Right lobe of liver (tissue), 6 donors: ENCODE measurements at places on chromosomes 6 and 20.

GRCh38 chr6:44918671-44919296, 409.3 kb upstream of the RUNX2 start:
- DNase-seq, result no peak
- H3K36me3 ChIP-seq, result no peaks in the 10 kb centered on the region
- no peaks in the 10 kb centered on the region for H3K27me3 ChIP-seq
- H3K4me3 ChIP-seq, result no peak overlapping the region
- no peak overlapping the region for H3K27ac ChIP-seq

- peak overlapping the region; percentile 16 for H3K27ac ChIP-seq
- DNase-seq, result no peak
- no peaks in the 10 kb centered on the region for H3K36me3 ChIP-seq
- no peaks in the 10 kb centered on the region for H3K27me3 ChIP-seq
Observed at GRCh38 chr6:167761794-167762258, 64.9 kb upstream of the AFDN start.

DNA sequence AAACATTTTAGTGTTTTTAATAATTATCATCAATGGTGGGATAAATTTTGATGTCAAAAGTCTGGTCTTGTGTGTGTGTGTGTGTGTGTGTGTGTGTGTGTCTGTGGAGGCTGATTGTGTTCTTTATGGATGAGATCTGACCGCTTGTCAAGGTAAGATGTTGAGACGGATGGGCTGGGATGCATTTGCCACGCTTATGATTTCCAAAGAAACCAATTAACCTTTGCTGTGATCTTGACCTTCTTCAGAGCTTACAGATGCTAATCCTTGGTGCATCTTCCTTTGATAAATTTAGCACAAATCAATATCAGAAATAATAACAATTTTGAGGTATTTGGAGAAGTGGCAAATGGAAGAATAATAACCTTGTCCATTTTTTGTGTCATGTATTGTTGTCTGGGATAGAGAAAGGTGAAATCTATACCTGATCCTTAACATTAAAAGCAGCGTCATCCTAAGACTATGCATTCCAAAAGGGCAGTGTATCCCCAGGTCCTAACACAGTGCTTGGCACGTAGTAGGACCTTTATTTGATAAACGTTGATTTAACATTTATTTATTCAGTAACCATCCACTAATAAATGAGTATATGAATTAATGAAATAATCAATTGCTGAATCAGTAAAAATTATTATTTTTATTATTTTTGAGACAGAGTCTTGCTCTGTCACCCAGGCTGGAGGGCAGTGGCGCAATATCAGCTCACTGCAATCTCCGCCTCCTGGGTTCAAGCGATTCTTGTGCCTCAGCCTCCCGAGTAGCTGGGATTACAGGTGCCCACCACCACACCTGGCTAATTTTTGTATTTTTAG, 70.1 kb downstream of the ZDHHC14 start:
- H3K36me3 ChIP-seq, result no peaks in the 10 kb centered on the region
- H3K27ac ChIP-seq, result no peak overlapping the region
- H3K27me3 ChIP-seq, result no peaks in the 10 kb centered on the region
- no peak overlapping the region for H3K4me3 ChIP-seq

DNA sequence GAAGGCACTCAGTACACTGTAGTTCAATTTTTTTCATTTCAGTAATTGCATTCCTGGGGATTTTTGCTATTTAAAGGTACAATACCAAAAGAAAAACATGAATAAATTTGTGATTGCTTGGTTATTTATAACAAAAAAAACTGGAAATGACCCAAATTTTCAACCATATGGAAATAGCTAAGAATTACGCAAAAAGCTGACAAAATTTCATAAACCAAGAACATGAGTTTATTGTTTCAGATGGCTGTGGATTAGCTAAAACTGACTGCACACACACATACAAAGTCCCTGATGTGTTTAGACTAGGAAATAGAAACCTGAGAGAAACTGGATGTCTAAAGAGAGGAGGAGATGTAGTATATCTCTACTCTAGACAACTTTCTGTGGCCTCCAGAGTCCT, 718.4 kb upstream of the CHD6 start:
- no peak for DNase-seq
- H3K27ac ChIP-seq, result no peak overlapping the region
- H3K4me3 ChIP-seq, result no peak overlapping the region
- H3K36me3 ChIP-seq, result no peaks in the 10 kb centered on the region
- no peaks in the 10 kb centered on the region for H3K4me1 ChIP-seq

- H3K27ac ChIP-seq, result no peak overlapping the region
- H3K4me1 ChIP-seq, result no peaks in the 10 kb centered on the region
- no peak for DNase-seq
- no peaks in the 10 kb centered on the region for H3K27me3 ChIP-seq
- peaks cover 7% of the 10 kb centered on the region for H3K36me3 ChIP-seq
Observed at GRCh38 chr6:157080986-157081391, 242.3 kb downstream of the TMEM242 start.

DNA sequence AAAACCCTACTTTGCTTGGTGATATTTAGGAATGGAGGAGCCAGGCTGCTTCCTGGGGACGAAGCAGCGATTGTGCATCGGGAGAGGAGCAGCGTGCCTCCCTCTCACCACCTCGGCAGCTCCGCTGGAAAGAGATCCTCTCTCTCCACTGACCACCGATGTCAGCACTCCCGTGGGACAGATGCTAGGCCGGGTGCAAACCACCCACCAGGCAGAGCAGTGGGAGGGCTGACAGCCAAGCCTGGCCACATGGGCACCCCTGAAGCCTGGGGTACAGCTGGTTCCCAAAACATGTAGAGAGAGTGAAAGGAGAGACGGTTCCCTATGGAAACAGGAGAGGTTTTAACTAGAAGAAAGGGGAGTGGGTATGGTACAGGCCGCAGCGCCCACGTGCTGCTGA, 220.0 kb downstream of the ANKRD60 start:
- no peak overlapping the region for H3K27ac ChIP-seq
- no peaks in the 10 kb centered on the region for H3K36me3 ChIP-seq
- no peak for DNase-seq
- H3K27me3 ChIP-seq, result no peaks in the 10 kb centered on the region
- no peak overlapping the region for H3K4me3 ChIP-seq

DNA sequence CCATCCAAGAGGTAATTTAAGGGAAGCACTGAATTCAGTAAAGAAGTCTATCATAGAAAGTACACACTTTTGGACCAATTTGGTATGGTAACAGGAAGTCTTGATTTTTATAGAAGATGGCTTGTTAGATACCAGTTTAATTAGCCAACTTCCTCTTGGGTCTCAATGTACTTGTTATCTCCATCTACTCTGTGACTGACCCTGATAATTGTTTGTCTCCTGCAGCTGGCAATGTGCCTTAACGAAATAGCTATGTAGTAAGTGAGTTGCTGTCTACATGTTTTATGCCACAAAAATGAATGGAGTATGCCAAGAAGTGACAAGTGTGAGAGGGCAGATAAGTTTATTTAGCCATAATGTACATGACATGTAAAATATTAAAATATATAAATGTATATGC, 410.5 kb upstream of the MAN1A1 start:
- no peaks in the 10 kb centered on the region for H3K36me3 ChIP-seq
- H3K4me3 ChIP-seq, result no peak overlapping the region
- DNase-seq, result no peak
- H3K4me1 ChIP-seq, result no peaks in the 10 kb centered on the region
- H3K27ac ChIP-seq, result no peak overlapping the region

- H3K4me3 ChIP-seq, result no peak overlapping the region
- H3K4me1 ChIP-seq, result no peaks in the 10 kb centered on the region
Observed at GRCh38 chr6:19394051-19394450, 443.1 kb upstream of the ID4 start.

- no peak for DNase-seq
- no peak overlapping the region for H3K4me3 ChIP-seq
- no peak overlapping the region for H3K27ac ChIP-seq
Observed at GRCh38 chr6:97440590-97441176, 157.7 kb upstream of the MMS22L start.

DNA sequence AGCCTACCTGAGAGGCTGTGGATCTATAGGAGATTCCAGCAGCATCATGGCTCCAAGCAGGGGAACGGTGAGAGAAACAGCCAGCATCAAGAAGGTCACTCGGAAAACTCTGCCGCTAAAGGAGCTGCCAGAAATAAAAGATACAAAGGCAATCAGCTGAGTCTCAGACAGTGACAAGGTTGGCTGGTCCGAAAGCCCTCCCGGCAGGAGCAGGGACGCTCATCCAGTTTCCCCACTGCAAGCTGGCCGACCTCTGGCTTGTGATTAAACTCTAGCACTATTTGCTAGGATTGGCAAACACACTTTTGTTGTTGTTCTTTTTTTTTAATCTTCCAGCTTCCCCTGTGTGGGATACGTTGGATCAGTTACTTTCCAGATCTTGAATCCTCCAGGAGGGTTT, 8.7 kb downstream of the APMAP start:
- peak; percentile 78 for DNase-seq
- no peaks in the 10 kb centered on the region for H3K4me1 ChIP-seq
- H3K27me3 ChIP-seq, result no peaks in the 10 kb centered on the region
- H3K4me3 ChIP-seq, result no peak overlapping the region

GRCh38 chr20:1920826-1921225, 25.6 kb downstream of the SIRPA start:
- no peaks in the 10 kb centered on the region for H3K27me3 ChIP-seq
- H3K4me1 ChIP-seq, result no peaks in the 10 kb centered on the region
- no peak overlapping the region for H3K27ac ChIP-seq
- H3K36me3 ChIP-seq, result peaks cover 29% of the 10 kb centered on the region
- no peak overlapping the region for H3K4me3 ChIP-seq
- no peak for DNase-seq

DNA sequence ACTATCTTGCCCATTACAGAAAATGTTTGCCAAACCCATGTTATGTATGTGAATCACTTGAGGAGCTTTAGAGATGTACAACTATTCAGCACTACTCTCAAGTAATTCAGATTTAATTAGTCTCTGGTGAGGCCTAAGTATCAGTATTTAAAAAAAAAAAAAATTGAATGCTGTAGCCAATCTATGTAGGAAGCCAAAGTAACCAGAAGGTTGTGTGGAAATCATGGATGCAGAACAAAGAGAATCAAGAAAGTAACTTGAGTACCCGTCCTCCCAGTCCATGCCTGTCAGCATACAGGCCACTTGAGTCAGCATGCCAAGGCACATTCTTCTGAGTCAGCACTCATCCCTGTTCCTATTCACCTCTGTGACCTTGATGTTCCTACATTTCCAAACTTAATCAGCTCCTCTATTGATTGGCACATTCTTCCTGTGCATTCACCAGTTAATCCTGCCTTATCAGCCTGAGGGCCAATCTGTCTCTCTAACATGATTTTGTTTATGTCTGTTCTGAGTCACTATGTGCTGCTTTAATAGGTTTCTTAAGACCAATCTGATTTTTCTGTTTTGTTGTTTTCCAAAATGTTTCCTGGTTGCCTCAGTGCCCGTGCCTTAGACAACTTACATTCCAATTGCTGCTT, 165.6 kb downstream of the KCNQ5 start:
- H3K4me3 ChIP-seq, result no peak overlapping the region
- H3K27ac ChIP-seq, result no peak overlapping the region
- no peaks in the 10 kb centered on the region for H3K4me1 ChIP-seq
- DNase-seq, result no peak
- H3K27me3 ChIP-seq, result no peaks in the 10 kb centered on the region

GRCh38 chr20:52783769-52784168, 188.4 kb upstream of the TSHZ2 start:
- H3K36me3 ChIP-seq, result no peaks in the 10 kb centered on the region
- H3K4me3 ChIP-seq, result no peak overlapping the region
- H3K27me3 ChIP-seq, result no peaks in the 10 kb centered on the region
- H3K4me1 ChIP-seq, result no peaks in the 10 kb centered on the region

DNA sequence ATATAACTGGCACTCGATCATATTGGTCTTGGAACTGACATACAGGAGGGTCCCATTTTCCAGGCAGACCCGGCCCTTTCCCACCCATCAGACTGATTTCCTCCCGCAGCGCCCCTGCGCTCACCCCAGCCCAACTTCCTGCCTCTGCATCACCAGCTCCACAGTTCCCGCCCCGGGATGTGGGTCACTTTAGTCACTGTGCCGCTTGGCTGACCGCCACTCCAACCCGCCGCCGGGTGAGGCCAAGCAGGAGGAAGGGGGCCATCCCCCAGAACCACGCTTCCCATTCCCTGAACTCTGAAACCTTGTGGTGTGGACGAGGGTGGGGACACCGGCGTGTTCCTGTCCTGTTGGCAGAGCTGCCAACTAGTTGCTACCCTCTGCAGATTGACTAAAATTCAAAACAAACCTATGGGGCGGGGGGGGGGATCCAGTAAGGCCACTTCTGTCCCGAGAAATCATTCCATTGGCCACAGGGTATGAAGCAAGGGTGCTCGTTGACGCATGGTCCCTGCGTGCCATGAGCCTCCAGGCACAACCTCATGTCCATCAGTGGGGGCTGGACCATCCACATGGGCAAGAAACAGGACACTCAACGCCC, 12.3 kb downstream of the TGM2 start:
- no peak overlapping the region for H3K4me3 ChIP-seq
- DNase-seq, result peak; percentile 94
- peak overlapping the region; percentile 78 for H3K27ac ChIP-seq
- no peaks in the 10 kb centered on the region for H3K27me3 ChIP-seq
- H3K4me1 ChIP-seq, result peaks cover 46% of the 10 kb centered on the region

- no peaks in the 10 kb centered on the region for H3K4me1 ChIP-seq
- H3K36me3 ChIP-seq, result no peaks in the 10 kb centered on the region
- H3K4me3 ChIP-seq, result peak overlapping the region; percentile 92
- H3K27me3 ChIP-seq, result no peaks in the 10 kb centered on the region
- no peak for DNase-seq
Observed at GRCh38 chr6:46653439-46654195, 842 bp downstream of the SLC25A27 start.

DNA sequence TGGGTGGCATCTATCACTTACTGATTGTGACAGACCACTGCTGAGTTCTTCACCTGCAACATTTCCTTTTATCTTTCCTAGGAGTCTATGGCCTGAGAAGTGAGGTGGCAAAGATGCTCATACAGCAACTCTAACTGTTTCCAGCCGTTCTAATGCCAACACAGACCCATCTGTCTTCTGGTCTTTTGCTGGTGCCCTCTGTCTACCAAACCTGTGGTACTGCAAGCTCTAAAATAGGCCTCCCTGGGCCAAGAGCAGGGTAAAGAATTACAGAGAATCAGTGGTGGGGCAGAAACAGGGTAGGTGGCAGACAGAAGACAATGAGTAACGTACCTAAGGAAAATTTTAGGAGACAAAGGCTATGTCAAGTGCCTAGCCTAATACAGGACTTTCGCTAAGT, 611.0 kb upstream of the FLRT3 start:
- H3K27ac ChIP-seq, result no peak overlapping the region
- no peaks in the 10 kb centered on the region for H3K27me3 ChIP-seq
- H3K36me3 ChIP-seq, result no peaks in the 10 kb centered on the region
- no peak for DNase-seq

DNA sequence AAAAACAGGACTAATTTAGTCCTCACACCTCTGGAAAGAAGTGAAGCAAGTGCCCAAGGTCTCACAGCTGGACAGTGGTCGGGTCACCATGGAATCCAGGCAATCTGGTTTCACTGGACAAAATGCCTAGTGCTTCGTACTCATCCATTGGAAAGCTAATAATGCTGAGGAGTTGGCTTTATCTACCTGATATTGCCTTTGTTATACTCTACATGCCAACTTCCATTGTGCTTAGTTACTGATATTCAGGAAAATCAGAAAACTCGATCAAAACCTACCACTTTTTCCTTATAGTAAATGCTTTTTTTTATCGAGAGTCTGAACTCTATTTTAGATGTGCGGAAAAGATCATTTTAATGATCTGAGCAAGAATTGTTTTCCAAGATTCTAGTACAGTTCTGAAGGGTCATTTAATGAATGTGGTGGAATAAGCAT, 966 bp downstream of the CFAP206 start:
- no peaks in the 10 kb centered on the region for H3K36me3 ChIP-seq
- no peaks in the 10 kb centered on the region for H3K4me1 ChIP-seq
- no peak for DNase-seq
- H3K27ac ChIP-seq, result no peak overlapping the region

GRCh38 chr6:8193541-8193940, 91.2 kb upstream of the EEF1E1 start:
- DNase-seq, result no peak
- no peak overlapping the region for H3K4me3 ChIP-seq
- no peaks in the 10 kb centered on the region for H3K27me3 ChIP-seq
